ENCODE measurements at places on chromosomes 11 and 22.

DNA sequence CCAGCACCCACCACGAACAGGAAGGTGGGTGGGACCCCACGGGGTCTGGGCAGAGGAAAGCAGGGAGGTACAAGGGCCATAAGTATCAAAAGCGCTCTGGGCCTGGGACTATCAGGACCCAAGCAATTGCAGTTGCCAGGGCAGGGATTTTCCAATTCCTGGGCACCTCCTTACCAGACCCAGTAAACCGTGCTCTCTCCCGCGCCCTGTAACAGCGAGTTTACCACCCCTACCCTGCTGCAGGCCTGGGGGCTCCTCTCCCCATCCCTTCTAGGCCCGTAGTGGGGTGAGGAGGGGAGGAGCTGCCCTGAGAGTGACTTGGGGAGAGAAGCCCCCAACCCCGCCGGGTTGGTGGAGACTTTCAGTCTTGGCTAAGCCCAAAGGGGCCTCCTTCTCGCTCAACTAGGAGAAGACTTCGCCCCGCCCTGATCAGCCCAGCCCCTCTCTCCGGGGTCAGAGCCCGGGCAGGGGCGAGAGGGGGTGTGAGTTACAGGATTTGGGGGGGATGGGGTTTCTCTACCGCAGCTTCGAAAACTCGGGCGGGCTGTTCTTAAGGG, 5.4 kb downstream of the PAX6 start:
- DNase-seq = no peak

DNA sequence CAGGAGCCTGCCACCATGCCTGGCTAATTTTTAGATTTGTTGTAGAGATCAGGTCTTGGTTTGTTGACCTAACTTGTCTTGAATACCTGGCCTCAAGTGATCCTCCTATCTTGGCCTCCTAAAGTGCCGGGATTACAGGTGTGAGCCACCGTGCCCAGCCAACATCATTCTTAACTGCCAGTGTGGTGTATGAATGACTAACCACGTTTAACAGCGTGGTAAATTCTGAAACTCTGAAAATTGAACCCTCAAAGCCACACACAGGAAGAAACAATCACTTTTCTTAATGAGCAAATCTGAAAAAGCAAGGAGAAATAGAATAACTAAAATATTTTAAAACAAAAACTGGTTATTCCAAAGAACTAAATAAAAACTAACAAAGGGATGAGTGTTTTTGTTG, 7.4 kb downstream of the TMEM9B start:
- DNase-seq = no peak

DNA sequence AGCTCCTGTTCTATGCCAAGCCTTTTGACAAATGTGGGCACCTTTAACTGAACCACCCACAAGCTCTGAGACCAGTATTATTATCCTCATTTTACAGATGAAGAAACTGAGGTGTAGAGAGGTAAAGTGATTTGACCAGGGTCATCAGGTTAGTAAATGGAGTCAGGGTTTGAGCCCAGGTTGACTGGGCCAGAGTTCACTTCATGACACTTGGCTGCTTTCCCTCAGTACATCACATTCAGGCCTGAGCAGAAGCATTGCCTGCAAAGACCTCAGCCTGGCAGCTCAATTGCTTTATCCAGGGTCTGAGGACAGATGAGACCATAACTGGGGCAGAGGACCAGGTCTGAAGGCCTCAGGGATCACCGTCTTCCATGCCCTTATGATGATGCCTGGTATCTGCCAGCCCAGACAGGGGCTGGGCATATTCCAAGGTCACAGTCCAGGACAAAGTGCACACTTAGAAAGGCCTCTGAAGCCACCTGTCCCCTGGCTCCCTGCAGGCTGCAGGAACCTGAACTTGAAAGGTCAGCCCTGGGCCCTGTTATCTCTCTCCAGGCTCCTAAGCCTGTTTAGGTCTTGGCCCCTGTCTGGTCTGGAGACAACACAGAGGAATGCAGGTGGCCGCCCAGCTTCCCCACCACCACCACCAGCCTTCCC, 32.0 kb downstream of the POU2AF3 start:
- no peak for DNase-seq

DNA sequence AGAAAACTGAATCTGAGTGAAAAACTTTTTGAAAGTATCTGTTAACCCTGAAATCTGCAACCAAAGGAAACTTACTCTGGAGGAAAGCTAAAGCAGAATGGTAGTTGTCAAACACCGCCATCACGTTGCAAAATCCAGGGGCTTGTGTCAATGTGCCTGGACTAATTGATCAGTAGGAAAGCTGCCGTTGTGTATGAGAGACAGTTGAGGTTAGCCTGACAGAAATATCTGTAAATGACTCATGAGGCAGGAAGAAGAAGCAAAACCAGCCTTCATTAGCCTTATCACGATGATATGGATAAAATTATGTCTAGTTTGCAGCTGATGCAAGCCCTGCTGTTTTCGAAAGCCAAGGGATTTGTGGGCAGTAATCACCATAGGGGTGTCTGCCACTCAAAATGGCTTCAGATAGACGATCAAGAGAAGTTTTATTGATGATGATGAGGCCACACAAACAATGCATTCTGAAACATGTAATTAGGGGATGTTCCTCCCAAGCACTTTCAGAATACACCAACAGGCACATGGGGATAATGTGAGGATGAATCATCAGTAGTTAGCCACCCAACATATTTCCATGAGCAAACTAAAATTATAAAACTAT, 8.9 kb downstream of the SCGB1A1 start:
- DNase-seq = peak; percentile 40

DNA sequence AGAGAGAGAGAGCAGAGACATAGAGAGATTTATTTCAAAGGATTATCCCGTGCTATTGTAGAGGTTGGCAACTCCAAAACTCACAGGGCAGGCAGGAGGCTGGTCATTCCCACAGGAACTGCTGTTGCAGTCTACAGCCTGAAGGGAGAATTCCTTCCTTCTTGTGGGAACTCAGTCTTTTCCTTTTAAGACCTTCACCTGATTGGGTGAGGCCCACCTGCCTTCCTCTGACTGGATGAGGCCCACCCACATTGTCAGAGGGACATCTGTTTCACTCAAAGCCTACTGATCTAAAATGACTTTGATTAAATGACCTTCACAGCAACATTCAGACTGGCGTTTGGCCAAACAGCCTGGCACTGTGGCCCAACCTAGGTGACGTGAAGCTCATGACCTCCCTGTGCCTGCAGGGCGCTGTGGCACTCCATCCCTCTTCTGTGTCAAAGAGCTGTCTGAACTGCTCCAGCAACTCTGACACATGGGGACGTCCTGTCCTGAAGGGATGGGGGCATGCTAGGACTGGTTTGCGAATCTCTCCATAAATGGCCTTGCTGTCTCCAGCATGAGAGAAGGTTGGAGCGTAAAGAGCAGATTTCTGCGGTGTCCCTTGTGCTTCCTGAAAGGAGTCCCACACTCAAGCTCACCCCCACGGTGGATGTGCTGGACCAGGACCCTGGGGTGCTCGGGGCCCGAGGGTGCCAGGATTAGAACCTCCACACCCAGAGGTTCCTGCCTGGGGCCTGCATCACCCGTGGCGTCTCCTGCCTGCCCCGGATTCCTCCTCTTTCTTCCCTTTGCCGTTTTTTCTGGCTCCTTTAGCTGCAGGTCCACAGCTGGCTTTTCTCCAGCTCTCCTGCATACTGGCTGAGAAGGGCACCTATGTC, 20.7 kb downstream of the KRTAP5-5 start:
- DNase-seq = no peak

GRCh38 chr11:123416566-123416965, 13.5 kb upstream of the GRAMD1B start:
- DNase-seq = no peak

DNA sequence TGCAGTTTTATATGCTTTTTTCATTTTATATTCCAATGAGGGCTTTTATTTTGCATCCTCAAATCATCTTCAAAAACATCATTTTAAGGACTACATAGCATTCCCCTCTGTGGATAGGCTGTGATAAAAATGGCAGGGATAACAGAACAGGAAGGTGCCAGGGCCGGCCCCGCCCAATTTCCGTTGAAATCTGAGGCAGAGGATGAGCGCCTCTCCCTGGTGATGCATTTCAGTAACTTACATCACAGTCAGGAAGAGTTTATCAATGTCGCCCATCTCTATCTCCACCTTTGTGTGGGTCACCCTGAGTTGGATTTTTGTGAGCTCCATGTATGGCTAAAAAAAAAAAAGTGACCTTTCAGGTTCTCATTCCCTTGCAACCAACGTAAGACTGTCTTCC, 201.6 kb downstream of the DSCAML1 start:
- DNase-seq = no peak

DNA sequence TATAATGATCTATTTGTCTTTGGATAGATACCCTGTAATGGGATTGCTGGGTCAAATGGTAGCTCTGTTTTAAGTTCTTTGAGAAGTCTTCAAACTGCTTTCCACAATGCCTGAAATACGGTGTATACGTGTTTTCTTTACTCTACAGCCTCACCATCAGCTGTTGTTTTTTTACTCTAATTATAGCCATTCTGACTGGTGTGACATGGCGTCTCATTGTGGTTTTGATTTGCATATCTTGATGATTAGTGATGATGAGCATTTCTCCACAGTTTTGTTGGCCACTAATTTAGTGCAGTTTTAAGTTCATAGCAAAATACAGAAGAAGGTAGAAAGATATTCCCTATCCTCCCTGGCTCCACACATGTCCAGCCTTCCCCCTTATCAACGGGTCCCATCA, 26.3 kb upstream of the VPREB1 start:
- DNase-seq = no peak

DNA sequence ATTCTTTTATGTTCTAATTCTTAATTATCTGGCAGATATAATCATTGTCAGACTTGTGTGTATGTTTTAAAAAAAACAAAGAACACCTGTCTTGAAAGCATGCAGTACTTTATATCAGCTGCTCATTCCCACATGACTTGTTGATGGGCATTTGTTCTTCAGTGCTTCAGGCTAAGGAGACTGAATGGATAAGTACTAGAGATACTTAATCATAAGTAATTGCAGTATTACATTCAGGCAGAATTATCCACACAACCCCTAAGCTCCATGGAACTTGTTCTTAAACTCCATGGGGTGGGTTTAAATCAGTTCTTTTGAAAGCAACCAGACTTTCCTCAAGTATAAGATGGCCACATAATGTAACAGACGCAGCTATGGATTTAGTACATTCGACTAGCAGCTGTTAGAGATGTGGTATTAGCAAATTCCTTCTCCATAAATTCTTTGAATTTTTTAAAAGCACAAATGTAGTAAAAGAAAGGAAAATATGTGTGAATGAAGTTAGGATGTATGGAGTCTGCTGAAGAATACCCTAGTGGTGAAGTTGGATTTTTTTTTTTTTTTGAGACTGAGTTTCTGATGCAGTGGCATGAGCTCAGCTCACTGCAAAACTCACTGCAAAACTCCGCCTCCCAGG, 3.0 kb downstream of the JAM3 start:
- DNase-seq = no peak

GRCh38 chr11:76664578-76665061, 5.9 kb downstream of the LRRC32 start:
- DNase-seq = no peak

DNA sequence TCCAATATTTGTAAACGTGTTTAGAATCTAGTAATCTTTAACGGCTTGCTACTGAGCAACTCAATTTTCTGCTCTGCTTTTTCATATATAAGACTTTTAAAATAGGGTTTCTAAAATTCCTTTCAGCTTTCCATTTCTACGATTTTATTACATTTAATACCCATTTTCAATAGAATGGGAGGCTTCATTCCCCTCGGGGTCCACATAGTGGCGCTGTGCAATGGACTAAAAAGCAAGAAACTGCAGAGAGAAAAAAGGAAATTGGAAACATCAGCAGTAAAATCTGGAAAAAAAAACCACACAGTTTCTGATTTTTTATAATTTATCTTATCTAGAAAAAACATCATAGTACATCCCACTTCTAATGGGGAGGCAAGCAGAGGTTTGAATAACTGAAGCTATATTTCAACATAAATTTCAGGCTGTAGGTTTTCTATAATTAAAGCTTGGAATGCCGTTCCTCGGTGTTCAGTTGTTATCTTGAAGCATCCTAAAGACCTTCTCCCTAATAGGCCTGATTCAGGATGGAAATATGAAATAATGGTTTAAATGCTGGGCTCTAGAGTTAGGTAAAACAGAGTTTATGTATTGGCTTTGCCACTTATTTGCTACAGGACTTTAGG, 18.7 kb upstream of the JHY start:
- DNase-seq = peak; percentile 13

- DNase-seq = no peak
These were observed 8.5 kb upstream of the TBC1D10A start for GRCh38 chr22:30335236-30335635.

DNA sequence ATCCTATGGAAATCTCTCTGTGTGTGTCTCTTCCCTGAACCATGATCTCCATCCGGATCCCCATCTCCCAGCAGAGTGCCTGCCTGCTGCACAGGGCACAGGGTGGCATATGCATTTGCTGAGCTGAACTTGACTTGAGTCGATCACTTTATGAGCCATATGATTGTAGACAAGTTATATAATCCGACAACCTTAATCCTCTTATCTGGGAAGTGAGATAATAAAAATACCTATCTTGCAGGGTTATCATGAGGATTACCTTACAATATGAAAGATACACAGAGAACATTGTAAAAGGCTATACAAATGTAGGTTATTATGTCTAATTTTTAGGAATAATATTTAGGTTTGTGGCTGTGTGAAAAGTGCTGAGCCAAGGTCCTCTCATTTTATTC, 124.5 kb downstream of the ST3GAL4 start:
- no peak for DNase-seq

GRCh38 chr11:130426223-130426836, 2.1 kb downstream of the ADAMTS8 start:
- no peak for DNase-seq

- no peak for DNase-seq
These were observed 282.5 kb upstream of the MPPED2 start for GRCh38 chr11:30868626-30869081.

GRCh38 chr22:33272871-33273270, 214.7 kb upstream of the SYN3 start:
- no peak for DNase-seq

DNA sequence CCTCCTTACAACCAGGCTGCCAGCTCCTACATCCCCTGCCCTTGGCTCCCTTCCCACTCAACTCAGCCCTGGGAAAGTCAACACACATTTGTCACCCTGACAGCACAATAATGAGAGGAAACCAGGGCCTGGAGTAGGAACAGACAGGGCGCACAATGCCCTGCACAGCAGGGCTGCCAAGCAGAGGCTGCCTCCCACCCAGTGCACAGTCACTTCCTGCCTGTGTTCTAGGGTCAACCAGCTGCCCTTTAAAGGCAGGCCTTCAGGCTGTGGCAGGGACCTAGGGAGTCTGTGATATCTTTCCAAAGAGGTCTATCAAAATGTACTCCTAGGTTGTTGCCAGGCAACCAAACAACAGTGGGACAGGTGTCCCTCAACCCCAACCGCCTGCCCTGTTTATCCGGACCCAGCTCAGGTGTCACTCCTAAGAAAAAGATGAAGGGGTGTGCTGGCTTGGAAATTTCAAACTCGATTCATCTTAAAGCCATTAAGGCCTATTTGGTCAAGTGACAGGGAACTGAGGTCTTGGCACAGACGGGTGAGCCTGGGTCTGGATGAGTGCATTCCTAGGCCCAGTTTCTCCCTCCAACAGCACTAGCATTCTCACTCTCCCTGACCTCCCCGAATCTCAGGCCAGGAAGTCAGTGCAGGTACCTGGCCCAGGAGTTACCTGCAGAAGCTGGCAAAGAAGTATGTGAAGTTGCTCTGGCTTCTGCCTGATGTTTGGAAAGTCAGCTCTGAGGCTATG, 110.3 kb upstream of the PITPNB start:
- no peak for DNase-seq

Data from stimulated activated naive CD4-positive, alpha-beta T cell treated with Interleukin-2 at 50 U/mL for 16 hours (primary cell).